ENCODE measurements at places on chromosomes 2 and 18.

DNA sequence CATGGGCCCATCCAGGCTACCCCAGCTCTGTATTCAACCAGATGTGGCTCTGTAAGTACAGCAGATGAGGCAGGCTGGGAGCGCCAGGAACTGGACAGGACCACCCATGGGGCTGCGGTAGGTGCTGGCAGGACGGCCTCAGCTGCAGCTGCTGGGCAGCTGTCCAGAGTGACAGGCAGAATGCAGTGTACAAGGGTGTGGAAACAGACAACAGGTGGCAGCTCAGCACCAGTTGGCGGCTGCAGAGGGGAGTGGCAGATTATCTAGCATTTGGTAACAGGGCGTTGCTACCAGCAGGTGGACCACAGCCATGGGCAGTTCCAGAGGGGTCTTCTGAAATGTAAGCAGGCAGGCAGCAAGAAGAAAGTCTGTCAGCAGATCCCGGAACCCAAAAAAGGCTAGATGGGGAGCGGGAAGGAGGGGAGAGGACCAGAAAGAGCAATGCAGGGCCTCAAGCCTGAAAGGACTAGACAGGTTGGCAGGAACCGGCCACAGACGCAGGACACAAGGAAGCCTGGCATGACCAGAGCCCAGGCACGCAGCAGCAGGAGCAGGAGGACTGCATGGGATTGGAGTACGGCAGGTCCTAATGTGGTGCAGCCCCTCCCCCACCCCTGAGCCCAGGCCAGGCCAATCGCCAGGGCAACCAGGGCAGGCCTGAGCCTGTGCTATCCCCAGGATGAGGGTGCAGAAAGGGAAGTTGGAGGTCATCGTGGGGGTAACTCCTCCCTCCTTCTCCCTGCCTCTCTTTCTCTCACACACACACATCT lies 24.7 kb downstream of the PKDCC start:
- no peak for DNase-seq

- DNase-seq: no peak
These were observed 44.8 kb downstream of the RMP24 start for GRCh38 chr18:36017232-36017631.

- no peak for DNase-seq
These were observed 63.0 kb downstream of the MCFD2 start for GRCh38 chr2:46852598-46852997.

GRCh38 chr2:6679471-6679870 lies 186.2 kb downstream of the CMPK2 start:
- no peak for DNase-seq

DNA sequence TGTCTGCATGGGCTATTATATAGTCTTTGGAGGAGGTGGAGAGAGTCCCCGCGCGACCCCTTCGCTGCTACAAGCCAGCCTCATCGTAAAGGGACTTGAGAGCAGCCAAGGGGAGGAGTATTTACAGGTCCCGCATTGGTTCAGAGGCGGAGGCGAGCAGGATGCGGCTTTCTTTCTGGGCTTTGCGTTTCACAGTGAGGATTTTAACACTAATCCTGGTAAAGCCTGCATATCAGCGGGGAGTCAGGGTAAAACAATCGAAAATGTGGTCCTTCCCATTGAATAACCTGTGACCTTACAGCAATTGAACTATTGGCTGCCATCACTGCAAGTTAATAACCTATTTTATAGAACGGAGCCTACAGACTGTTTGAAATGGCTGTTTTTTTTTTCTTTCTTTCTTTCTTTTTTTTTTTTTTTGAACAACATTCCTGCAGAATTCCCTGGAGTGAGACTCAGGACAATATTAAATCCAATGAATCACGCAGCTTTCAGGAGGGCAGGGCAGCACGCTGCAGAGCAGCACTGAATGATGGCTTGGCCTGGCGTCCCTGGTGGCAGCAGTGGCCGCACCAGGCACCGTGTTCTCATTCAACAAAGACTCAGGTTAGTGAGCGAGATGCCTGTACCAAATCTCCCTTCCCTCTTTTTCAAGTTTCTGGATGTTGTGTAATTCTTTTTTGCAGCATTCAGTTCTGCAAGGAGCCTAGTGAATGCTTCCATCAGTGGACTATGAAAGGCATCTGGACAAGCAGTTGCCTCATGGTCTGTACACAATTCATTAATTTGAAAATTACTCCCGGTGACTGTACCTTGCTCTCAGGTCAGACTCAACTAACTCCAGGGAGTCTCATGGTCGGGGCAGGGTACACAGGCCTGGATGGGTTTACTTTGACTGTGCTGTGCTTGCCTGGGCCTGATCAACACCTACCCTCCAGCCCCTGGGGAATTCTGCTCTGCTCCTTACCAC lies 19.8 kb downstream of the SMIM21 start:
- no peak for DNase-seq

DNA sequence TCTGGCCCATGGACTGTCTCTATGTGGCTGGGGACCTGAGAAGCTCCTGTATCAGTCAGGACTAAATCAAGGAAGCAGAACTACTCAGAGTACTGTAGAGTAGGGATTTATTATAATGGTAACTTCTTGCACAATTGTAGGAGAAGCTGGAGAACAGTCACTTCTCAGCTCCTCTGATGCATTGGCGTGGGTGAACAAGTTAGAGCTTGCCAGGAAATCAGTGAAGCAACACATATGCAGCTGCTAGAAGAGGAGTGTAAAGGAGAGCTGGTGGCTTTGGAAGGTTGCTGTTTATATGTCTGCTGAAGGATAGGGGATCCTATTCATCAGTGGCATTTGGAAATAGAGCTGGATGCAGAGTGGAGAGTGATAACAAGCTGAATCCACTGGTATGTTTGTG lies 215.5 kb upstream of the CWC22 start:
- DNase-seq: no peak

DNA sequence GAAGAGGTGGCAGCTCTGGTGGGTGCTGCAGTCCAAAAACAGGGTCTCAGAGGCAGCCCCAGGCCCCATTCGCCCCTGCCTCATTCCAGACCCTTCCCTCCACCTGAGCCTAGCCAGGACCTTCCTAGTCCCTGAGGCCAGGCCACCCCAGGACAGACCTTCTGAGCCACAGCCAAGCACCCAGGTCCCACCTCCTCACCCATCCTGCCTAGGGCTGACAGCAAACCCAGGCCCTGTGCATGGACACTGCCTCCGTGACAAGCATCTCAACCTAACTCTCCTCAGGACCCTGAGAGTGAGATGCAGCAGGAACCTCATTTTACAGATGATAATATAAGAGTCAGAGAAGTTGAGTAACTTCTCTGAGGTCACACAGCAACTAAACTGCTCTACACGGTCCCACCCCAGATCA lies 15.5 kb downstream of the ADRA2B start:
- no peak for DNase-seq

GRCh38 chr2:24228470-24228869 lies 53.6 kb downstream of the FAM228A start:
- DNase-seq: no peak
